ENCODE measurements at places on chromosomes 12 and 14.

DNA sequence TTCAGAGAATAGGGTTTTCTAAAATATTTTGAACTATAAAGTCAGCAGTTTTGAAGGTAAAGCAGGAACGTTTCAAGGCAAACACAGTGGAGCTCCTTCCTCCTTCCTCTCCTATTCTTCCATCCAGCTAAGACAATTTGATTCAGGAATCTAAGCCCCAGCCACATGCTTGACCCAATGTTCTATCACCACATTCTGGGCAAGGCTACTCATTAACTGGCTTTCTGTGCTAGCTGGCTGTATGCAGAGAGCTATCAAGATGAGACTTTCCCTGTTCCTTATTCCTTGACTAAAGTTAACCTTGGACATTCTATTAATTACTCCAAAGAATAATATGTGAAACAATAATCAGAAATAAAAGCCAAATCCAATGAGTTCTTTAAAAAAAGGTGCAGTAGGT is 266.9 kb downstream of the NOVA1 start:
- DNase-seq = no peak

DNA sequence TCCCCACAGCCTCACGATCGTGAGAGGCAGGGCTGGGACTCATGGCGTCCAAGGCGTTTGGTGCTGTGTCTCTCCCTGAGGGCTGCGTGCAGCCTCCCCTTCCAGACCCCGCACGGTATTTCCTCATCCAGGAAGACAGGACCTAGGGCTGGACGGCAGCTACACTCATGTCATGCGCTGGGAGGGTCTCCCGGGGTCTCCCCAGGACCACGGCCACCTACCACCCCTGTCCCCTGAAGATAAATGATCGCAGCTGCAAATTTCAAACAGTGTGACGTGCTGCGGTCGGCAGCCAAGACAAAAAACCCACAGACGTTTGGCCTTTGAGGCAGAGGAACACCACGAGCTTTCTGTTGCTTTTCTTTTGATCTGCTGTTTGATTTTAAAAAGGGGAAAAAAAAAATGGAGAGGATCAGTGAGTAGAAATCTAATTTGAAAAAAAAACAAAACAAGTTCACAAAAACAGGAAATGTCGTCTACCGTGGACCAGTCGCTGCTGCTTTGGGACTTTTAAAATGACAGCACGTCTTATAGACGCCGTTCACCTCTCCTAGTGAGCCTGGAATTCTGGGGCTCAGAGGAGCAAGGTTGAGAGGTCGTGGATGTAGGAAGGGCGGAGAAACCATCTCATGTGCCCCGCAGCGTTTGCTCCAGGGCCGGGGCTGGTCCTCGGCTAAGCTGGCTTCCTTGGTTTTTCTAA is 237.6 kb downstream of the SLC41A2 start:
- no peak for DNase-seq

DNA sequence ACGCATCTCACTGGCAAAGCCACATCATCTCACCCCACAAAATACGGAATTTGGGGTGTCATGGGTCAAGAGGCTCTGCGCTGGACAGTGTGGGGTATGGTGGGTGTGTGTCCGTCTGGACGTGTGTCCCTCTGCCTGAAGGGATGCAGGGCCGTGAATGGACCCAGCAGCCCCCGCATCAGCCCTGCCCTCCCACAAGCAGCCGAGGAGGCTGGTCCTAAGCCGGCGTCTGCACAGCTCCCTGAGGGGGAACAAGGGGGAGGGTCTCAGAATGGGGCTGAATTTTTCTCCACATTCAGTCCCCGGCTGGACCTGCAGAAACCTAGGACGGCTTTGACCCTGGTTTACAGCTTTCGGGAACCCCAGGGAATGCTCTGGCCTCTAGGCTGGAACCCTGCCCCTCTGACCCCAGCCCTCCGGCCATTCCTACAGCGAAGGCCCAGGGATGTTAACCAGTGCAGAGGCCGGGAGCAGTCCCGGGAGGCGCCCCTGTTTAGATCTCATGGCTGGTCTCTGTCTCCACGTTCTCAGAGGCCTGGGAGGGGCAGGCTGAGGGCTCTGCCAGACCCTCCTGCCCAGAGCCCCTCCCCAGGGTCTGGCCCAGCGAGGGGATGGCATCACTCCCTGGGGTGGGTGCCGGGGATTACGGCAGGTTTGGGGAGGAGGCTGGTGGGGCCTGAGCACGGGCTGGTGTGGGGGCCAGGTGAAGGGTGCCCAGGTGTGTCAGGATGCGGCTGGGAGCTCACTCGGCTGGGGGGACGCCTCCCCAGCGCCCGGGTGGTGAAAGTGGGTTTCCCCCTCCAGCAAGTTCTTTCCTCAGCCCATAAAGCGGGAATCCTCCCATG is 156.5 kb upstream of the C14orf180 start:
- no peak for DNase-seq

DNA sequence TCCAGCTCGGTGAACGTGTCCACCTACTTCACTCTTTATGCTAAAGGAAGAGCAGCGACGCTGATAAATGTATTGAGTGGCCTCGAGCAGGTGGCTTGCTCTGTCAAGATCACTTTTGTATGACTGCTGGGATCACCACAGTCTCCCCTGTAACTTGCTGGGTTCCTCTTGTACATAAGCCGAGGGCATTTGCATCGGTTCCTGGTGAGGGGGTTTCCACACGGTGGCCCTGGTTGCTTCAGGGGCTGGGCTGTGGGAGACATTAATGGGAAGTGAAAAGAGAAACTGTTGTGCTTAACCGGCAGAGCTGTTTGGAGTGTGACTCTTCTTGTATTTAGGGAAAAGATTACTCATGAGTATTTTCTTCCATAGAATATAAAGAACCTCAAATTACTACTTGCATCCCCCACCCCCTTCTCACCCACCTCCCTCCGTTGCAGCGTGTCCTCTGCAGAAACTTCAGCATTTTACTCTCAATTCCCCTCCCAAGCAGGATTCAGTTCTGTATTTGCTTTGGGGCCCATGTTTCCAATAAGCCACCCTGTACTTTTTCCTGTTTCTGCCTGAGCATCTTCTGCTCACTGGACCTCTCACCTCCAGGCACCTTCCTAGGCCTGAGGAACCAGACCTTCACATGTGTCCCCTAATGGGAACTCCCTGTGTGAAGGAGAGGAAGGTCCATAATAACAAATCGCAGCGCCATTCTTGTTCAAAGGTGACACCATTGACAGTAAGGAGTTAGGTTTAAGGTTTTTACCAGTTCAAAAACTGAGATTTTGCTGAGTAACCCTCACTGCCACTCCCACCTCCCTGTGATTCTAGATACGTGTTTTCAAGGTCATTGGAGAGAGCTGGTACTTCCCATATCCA is 187.0 kb downstream of the ETV6 start:
- DNase-seq = peak; percentile 36

GRCh38 chr12:132255642-132256041 is 73.7 kb downstream of the GALNT9 start:
- DNase-seq = no peak
